CD14-positive monocyte (primary cell): ENCODE measurements at places on chromosomes 4 and X.

GRCh38 chrX:30296408-30297254, 12.6 kb downstream of the NR0B1 start:
- DNase-seq, result no peak

DNA sequence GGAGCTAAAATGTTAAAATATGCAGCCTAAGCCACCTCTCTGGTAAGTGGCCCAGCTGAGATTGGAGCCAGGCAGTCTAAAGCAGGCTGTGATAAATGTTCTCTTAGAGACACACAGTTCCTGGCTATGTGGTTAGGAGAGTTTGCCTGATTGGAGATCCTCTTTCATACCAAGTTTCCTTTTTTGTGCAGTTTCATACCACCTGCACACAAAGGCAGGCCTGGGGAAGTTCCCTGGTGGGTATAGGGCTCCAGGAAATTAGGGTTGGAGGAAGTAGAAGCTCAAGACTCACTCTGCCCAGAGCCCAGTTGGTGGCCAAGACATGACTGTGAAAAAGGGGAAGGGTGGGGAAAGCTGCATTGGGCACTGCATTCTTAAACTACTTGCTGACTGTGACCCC, 16.9 kb downstream of the CYBB start:
- DNase-seq, result peak; percentile 82

- no peak for DNase-seq
These were observed 58.4 kb upstream of the STS start for GRCh38 chrX:7088968-7089615.

GRCh38 chr4:124202099-124202498, 510.4 kb downstream of the ANKRD50 start:
- no peak for DNase-seq

GRCh38 chr4:63619771-63620170, 789.5 kb downstream of the TECRL start:
- no peak for DNase-seq

DNA sequence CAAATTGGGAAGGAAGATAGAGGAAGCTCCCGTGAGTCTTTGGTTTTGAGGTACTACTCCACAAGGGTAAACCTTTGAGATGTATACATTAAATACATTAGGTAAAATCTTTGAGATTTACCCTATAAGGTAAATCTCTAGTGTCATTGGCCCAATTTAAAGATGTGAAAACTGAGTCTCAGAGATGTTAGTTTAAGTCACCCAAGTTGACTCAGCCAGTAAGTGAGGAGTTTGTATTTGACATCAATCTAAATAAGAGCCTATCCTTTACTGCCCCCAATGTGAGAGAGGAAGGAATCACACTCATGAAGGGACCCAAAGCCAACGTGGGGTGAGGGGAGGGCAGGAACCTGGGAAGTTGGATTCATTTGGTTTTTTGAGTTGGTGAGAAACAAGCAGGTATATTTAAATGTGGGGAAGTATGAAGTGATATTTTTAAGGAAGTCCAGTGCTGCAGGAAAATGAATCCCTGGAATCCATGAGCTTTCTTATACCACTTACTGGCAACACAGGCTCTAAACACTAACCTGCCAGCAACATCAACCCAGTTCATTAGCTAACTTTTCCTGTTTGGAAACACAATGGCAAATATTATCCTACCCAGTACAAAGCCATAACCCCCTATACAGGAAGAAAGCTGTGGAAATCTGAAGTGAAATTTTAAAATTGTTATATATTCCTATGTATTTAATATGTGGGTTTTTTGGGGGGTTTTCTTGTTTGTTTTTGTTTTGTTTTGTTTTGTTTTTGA, 55.3 kb downstream of the PALLD start:
- peak; percentile 15 for DNase-seq

DNA sequence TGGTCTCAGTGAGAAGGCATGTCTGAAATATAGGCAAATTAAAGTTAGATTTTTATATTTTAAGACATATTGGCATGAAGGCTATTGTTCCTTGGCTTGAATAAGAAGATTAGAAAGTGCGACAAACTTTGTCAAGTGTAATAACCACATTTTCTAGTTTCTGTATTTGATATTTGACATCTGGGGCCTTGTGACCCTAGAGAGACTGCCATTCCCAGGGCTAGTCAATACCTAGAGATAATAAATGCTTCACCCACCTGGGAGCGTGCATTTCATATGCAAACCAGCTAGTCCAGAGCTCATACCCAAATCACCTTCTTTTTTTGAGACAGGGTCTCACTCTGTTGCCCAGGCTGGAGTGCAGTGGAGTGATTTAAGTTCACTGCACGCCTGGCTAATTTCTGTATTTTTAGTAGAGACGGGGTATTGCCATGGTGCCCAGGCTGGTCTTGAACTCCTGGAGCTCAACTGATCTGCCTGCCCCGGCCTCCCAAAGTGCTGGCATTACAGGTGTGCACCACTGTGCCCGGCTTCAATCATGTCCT, 62.6 kb downstream of the COQ2 start:
- DNase-seq, result no peak

DNA sequence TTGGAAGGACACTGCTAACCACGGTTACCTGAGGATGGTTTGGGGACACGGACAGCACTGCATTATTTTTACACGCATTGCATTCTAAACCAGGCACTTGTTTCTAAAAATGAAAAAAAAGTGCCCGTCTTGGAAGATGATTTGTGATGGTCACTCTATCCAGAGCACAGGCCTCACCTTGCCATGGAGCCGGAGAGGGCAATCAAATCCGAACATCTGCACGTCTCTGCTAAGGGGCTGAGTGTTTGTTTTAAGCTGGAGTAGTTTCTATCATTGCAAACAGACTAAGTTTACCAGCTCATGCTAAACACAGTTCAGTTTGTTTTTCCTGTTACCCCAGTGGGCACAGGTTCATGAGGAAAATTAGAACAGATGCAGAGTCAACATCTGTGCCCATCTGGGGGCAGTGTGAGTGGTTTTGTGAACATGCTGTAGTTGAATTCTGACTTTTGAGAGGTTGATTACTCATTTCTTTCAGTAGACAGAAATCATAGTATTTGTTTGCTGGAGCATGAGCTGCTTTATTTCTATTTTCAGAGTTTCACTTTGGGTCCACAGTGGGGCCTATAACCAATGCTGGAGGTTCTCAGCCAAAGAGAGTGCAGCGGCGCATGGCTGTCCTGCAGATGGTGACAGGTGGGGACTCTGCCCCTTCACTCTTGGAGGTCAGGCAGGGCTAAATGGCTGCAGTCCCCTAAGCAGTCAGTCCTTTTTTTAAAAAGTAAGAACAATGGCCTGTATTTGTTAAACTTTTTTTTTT, 65.4 kb upstream of the ENPP6 start:
- DNase-seq, result no peak

DNA sequence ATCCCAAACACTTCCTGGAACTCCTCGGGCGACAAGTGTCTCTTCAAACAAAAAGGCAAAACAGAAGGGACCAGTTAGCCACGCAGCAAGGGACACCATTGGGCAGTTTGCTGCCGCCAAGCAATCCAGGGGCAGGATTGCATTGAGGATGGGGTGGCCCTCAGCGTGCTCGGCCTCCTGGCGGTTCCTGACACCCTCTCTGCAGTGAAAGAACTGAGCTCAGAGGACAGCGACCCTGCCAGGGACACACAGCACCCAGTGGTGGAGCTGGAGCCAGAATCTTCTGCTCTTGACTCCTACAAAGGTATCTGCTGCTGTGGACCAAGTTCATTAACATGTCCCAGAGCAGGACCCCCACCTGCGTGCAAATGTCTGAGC, 27.4 kb upstream of the AFAP1 start:
- no peak for DNase-seq

GRCh38 chr4:56129431-56129861, 180.7 kb downstream of the CEP135 start:
- no peak for DNase-seq

- DNase-seq, result no peak
These were observed 72.2 kb upstream of the ATP6AP2 start for GRCh38 chrX:40508560-40508959.

DNA sequence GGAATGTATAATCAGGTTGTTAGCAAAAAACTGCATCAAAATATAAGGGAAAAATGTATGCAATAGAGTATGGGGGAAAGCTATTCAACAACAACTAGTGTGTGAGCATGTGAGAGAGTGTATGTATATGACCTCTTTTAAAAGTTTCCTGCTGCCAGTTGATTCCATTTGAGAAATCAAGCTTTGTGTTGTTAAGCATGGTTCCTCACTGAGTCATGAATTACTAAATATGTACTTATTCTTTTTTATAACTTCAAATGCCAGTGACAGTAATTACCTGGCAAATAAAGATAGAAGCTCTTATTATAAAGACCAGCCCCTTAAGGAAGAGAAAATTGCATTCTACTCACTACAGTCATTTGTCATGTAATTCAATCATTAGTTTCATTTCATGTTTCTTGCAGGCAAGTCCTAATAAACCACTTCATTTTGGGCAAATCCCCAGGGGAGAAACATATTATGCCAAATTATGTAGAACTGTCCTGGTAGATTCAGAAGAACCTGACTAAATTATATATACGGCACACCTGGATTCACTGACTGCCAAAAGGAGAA, 19.2 kb downstream of the RASGEF1B start:
- no peak for DNase-seq

DNA sequence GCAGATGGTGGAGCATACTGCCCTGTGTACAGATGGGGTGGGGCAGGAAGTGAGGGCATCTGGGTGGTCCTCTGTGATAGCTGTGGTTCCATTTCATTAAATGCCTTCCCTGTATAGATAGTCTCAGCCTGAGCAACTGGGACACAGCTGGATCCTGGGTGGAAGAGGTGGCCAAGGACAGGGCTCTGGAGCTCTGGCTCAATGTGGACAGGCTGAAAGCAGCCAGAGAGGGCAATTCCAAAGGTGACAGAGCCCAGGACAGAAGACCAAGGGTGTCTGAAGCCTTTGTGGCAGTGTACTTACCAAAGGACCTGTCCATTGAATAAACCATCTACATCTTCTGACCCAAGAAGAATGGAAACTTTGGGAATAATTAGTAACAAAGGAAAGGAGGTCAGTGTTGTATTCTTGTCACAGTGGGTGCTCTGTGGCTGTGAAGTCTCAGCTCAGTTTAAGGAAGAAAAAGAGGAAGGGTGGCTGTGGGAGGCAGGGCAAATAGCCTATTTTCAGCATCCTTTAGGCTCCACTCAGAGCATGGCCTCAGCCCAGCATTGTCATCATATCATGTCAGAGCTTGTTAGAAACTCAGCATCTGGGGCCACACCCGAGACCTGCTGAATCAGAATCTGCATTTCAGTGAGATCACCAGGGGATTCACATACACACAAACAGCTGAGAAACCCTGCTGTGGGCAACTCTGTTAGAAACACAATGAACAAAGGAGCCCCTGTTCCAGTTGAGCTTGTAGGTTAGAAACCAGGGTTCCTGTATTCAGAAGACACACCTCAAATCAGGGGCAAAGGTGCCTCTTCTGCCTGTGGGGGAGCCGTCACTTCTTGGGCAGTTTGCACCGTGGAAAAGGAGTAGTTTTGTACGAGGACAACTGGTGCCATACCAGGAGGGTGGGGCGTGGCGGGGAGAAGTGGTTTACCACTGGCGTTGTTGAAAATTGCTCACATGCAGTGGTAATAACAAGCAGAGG, 168.6 kb downstream of the PTTG2 start:
- DNase-seq, result peak; percentile 26

- DNase-seq, result no peak
These were observed 208.7 kb downstream of the SOWAHB start for GRCh38 chr4:76689145-76689817.

- DNase-seq, result no peak
These were observed 168.2 kb downstream of the AMELX start for GRCh38 chrX:11461201-11462001.

GRCh38 chr4:164779811-164780216, 25.9 kb downstream of the SMIM31 start:
- DNase-seq, result peak; percentile 3

DNA sequence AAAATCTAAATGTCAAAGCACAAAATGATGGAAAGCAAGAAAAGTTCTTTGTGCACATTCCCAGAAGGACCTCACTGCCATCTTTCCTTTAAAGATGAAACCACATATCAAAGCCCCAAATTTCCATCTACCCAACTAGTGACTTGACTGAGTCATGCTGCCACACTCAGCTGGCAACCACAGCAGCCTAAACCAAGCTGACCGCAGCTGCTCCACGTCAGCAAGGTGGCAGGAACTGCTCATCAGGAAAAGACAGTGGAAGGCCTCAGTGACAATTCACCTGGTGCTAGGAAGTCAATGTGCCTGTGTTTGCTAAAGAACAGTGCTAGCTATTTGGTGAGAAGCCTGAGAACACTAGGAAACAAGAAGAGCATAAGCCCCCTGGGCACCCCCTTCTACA, 26.1 kb downstream of the ACOX3 start:
- no peak for DNase-seq

DNA sequence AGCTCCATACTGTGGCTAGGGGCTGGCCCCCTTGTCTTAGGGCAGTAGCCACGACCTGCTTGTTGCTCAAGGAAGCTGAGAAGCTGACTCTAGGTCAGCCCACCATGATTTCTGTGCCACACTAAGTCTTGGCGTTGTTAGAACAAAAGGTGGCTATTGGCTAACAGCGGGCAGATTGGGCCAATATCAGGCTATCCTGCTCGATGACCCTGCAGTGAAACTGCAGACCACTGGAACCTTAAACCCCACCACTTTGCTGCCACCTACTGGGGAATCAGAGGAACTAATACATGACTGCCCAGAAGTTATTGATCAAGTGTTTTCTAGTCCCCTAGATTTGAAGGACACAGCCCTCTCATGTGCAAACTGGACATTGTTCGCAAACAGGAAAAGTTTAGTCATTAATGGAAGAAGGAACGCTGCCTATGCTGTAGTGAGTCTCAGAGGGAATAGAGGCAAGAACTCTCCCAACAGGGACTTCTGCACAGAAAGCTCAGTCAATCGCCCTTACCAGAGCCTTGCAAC, 17.0 kb upstream of the PAPSS1 start:
- peak; percentile 55 for DNase-seq

DNA sequence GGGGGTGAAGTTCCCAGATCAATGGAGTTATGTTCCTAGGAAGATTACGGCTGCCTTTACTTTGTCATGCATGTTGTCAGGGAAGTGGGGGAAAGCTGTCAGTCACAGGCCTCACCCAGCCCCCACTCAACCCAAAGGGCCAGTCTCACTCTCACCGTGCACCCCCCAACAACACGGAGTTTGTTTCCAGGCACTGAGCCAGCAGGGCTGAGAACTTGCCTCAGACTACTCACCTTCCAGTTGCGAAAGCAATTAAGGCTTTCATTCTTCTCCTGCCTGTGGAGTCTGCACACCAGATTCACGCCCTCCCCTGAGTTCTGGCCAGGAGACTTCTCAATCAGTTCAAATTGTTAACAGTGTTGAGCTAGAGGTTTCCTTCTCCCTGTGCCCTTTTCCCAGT, 114.3 kb downstream of the SH3BGRL start:
- no peak for DNase-seq
